ENCODE measurements at places on chromosomes 11 and 22.

- no peak for DNase-seq
These were observed 110.2 kb downstream of the ST3GAL4 start for GRCh38 chr11:126465573-126466188.

DNA sequence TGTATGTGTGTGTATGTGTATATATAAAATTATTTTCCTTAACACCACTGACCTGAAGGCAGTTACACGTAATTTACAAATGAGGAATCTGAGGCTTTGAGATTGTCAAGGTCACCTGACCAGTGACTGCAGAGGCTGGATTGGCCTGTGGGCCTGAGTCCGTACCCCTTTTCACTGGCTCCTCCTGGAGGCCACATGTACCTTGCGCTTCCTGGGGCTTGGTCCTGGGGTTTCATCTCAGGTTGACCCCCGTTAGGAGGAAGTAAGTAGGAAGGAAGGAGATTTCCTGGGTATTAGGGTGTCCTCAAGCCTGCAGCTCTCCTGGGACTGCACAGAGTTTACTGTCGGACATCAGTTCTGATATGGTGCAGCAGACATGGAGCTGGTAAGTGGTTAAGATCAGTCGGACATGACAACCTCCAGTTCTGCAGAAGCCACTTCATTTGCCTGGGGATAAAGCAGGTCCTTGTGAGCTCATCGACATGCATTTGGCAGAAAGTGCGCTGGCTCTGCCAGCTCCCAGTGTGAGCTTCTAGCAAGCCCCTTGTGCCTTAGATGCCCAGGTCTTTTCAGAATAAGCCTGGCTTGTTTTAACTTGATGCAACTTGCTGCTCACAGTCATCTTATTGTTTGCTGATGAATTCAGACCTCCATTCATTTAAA lies 36.6 kb downstream of the ST3GAL4 start:
- DNase-seq: no peak

GRCh38 chr22:48603621-48604320 lies 1223.9 kb downstream of the BRD1 start:
- DNase-seq: no peak

GRCh38 chr11:46382646-46383403 lies 1.4 kb downstream of the MDK start:
- no peak for DNase-seq

GRCh38 chr22:17429516-17429915 lies 60.3 kb downstream of the CECR2 start:
- DNase-seq: no peak

DNA sequence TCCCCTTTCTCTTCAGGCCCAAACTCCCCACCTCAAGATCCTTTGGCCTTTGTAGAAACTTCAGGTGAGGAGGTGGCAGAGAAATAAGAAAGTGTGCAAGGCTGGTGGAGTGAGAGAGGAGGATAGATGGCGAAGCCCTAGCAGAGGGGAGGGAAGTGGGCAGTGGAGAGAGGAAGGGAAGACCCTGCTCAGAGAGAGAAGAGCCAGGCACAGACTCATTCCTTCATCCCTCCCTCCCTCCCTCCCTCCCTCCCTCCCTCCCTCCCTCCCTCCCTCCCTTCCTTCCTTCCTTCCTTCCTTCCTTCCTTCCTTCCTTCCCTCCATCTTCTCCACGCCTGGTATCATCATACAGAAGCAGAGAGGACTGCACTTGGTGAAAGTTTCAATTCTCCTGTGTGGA lies 21.0 kb downstream of the RTN4RL2 start:
- DNase-seq: no peak
